ENCODE measurements at places on chromosomes 2 and 18. TPM values are rescaled to one million over a fixed set of nuclear protein-coding genes. Genes with fewer than 3 reads are reported as not detected.

The CTIF gene
- 51.5 TPM for total RNA-seq

The TMEM37 gene
- total RNA-seq, result 11.4 TPM

The DNAH6 gene
- 7.8 TPM for total RNA-seq

The RESP18 gene
- total RNA-seq, result not detected

The SMYD1 gene
- not detected for total RNA-seq

The ICOS gene
- not detected for total RNA-seq

The ZNF804A gene
- total RNA-seq, result 2.2 TPM

The CRYGC gene
- total RNA-seq, result not detected

The ATP6V1B1 gene
- not detected for total RNA-seq

The GALNT1 gene
- total RNA-seq, result 174 TPM

The HJURP gene
- total RNA-seq, result 11.4 TPM

The ASAP2 gene
- 31.8 TPM for total RNA-seq

The TCF23 gene
- total RNA-seq, result not detected

The CIB4 gene
- total RNA-seq, result not detected

The REG3G gene
- not detected for total RNA-seq

The STEAP3 gene
- total RNA-seq, result 17.9 TPM

The TBR1 gene
- total RNA-seq, result 0.08 TPM

The KATNAL2 gene
- 7.9 TPM for total RNA-seq

The ANKRD53 gene
- 0.56 TPM for total RNA-seq

The POU3F3 gene
- total RNA-seq, result not detected

The PDE11A gene
- total RNA-seq, result 1.7 TPM

The PRKCE gene
- total RNA-seq, result 24.2 TPM

The CNRIP1 gene
- 21.8 TPM for total RNA-seq

The MOCOS gene
- total RNA-seq, result 0.56 TPM

The KCNJ3 gene
- total RNA-seq, result not detected

The LRP2 gene
- 0.23 TPM for total RNA-seq

The ABCB11 gene
- 1.9 TPM for total RNA-seq

The THSD7B gene
- 10.5 TPM for total RNA-seq

The MAL gene
- not detected for total RNA-seq

The CHST10 gene
- total RNA-seq, result 20.6 TPM

The DSG1 gene
- not detected for total RNA-seq

The FAM161A gene
- 6.9 TPM for total RNA-seq

The ABCG5 gene
- not detected for total RNA-seq

The ITPRIPL1 gene
- 1.8 TPM for total RNA-seq

The CNGA3 gene
- total RNA-seq, result 0.10 TPM

The UGT1A10 gene
- not detected for total RNA-seq

The IL18R1 gene
- 0.51 TPM for total RNA-seq

The SMCHD1 gene
- total RNA-seq, result 28.3 TPM

The HRH4 gene
- total RNA-seq, result not detected

The LGALSL gene
- 30.2 TPM for total RNA-seq

The TEX44 gene
- not detected for total RNA-seq

The PARD3B gene
- 17.4 TPM for total RNA-seq

The CRACDL gene
- total RNA-seq, result 3.3 TPM

All from endothelial cell (in vitro differentiated cells).